ENCODE measurements at places on chromosomes 12 and 14.

DNA sequence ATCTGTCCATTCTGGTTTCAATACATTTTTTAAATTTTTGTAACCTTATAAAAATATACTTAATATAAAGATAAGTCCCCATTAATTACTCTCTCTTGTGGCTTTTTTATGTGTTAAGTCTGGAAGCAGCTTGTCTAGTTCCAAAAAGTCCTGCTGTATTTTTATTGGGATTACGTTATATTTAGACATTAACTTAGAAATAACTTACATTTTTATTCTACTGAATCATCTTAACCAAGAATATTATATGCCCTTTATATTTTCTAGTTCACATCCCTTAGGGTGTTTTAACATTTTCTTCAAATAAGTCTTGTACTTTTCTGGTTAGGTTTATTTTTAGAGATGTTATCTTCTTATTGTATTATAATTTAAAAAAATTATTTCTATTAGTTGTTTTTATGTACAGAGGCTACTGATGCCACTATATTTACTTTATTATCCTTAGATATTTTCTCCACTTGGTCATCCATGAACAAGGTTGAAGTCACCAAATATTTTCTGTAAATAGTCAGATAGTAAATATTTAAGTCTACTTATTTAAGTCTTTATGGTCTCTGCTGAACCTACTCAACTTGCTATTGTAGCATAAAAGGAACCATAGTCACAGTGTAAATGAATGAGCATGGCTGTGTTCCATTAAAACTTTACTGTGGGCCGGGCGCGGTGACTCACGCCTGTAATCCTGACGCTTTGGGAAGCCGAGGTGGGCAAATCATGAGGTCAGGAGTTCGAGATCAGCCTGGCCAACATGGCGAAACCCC, 132.4 kb upstream of the NEDD1 start:
- peak; percentile 2 for DNase-seq

DNA sequence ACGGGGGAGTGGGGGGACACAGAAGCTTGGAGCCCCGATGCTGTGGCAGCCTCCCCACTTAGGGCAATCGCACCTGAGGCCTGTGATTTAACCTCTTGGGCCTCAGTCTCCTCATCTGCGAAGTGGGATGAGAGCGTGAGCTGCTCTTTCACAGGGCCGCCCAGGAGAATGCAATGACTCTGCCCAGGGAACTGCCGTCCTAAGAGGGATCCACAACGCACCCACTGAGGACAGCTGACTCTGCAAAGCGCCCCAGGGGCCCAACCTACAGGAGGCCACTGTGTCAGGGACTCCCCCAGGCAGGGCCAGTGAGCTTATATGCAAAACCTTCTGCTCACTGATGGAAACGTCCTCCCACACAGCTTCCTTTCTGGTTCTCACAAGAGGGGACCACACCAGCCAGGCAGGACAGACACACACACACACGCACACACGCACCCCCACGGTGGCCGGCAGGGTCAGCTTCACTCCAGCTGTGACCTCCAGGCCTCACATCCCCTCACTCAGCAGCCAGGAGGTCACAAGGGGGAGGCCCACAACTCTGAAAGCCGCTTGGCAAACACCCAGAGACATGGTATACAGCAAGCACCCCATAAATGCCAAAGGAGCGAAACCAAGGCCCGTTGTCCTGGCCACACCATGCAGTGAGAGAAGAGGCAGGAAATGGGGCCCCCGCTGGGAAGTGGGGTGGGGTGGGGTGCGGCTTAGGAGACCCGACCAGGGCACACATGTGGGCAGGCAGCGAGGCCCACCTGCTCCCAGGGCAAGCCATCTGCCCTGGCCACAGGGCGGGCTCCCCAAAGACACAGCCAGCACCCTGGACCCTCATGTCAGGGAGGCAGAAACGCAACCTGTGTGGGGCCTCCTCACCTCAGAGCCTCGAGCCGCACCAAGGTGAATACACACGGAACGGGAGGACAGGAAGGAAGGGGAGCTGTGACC, 73.3 kb downstream of the NCOR2 start:
- DNase-seq: no peak

DNA sequence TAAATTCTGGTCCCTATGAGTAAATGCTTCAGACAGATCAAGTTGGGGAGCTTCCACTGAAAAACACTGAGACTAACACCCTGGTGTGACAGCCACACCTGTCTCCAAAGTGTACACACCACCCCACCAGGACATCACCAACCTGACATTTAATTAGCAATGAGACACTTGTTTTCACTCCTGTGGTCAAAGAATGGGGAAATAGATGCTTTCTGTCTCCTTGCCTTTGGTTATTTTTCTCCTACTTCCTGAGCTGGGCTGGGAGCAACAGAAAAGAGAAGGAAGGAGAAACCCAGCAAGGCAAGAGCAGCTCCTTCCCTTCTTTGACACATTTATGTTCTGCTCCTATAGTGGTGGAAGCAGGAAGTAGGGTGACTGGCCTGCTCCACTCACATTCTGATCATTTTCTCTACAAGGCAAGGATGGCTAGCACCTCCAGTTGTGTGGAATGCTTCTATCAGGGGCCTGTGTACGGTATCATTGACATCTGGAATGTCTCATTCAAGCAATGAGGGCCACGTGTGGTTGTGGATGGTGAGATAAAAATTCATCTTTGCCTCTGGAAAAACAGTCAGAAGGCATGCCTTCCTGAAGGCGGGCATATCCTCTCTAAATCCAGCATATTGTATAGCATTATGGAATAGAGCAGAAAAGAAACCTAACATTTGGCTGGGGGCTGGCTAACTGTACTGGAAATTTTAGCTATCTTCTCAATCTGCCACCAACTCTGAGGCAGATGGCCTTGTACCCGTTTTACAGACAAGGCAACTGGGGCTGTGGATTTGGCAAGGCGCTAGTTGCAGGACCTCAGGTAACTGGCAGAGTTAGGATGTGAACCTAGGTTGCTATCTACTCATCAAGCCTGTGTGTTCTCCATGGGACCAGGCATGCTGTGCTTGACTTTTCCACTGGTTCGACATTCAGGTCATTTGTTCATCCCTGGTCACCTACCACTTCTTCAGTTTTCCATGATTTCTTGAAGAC, 24.8 kb upstream of the LGALS3 start:
- peak; percentile 11 for DNase-seq

GRCh38 chr14:31879661-31880348, 197.3 kb upstream of the ARHGAP5 start:
- DNase-seq: no peak

GRCh38 chr12:13103391-13104033, at the start of gene GSG1:
Gene GSG1 (minus strand): TSS chr12:13103667. CDS start chr12:13103512, 155 bp downstream.
- no peak for DNase-seq

DNA sequence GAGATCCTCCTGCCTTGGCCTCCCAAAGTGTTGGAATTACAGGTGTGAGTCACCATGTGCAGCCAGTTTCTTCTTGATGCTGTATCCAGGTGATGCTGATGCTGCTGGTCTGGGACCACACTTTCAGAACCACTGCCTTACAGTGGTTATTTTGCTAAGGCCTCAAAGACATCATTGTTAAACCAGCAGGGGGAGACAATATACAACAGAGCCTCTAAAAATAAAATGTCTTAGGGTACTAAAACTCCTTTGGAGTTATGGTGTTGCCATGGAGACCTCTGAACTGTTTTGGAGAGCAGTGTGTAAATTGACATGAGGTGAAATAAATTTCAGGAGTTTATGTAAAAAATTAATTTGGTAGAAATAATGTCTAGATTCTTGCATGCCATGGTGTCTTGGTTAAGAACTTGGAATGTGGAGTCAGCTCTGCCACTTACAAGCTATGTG, 1.1 kb upstream of the ARG2 start:
- DNase-seq: peak; percentile 78

Measured in RPMI7951 (cell line).